Cardiac fibroblast (primary cell): ENCODE measurements at places on chromosomes 3 and 15.

DNA sequence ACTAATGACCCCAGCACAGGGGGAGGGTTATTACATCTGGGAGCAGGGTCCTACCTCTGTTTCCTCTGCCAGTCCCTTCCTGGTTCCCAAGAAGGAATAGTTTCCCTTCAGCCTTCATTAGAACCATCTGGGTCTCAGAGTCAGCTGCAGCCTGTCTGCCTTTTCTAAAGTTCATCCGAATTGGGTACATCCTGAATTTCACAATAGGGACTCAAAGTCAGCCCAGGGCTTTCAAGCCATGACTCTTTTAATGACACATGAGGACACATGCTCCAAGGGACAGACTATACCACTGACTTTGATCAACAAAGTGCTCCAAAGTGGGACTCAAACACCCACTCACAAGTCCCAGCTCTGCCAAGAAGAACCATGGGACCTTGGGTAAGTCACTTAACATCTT is 12.7 kb upstream of the CRABP1 start:
- DNase-seq, result no peak

DNA sequence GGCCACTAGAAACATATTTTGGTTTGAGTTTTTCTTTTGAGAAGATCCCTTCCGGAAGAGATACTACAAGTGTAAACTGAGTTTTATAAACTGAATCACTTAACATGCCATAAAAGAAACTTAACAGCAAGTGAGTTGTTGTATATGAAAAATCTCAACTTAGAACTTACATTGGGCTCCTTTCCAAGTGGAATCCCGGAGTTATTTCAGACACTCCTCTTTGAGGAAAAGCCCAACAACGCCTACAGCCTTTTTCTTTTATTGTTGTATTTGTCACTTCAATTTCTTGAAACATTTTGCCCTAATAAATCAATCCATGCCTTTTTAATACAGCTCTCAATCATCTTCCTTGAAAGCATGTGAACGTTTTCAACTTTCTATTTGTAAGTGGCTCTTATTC is 137.3 kb downstream of the FEZF2 start:
- DNase-seq, result no peak

DNA sequence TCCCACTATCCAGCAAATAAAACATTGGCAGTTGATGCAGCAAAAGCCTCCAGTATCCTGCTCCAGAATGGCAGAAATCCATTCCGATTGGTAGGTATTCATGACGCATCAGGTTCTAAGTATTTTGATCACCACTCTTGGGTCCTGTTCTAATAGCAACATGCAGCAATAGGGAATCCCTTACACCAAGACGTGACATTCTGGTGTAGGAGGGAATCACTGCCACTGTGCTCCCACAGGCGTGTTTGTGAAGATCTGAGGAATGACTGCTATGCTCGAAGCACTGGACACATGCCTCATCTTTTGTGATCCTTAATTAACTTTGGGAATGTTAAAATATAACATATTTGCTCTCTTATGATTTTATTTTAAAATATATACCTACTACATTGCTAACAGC is 552.9 kb downstream of the MECOM start:
- DNase-seq, result no peak

GRCh38 chr3:100756441-100756840 is 47.1 kb downstream of the TFG start:
- no peak for DNase-seq

GRCh38 chr3:14199641-14200040 is 21.0 kb downstream of the LSM3 start:
- no peak for DNase-seq

DNA sequence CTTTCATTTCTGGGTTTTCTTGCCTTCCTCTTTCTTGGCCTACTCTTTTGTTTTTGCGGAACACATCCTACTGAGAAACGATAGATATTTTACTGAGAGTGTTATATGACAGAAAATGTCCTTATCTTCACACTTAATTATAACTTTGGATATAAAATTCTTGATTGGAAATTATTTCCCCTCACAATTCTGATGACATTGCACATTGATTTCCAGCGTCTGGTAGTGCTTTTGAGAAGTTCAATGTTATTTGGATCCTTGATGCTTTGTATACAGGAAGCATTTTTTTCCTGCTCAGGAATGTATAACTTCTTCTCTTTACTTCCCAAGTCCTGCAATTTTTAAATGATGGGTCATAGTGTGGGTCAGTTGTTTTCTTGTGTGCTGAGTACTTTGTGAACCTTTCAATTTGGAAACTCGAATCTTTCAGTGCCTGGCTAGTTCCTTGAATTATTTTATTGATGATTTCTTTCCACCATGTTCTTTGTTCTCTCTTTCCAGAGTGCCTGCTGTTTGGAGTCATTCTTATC is 183.9 kb downstream of the PDCD6IP start:
- DNase-seq, result no peak

- no peak for DNase-seq
Observed at GRCh38 chr3:48190911-48191310, 2.7 kb upstream of the CDC25A start.

- peak; percentile 40 for DNase-seq
Observed at GRCh38 chr15:66743703-66744536, 41.9 kb downstream of the SMAD6 start.

DNA sequence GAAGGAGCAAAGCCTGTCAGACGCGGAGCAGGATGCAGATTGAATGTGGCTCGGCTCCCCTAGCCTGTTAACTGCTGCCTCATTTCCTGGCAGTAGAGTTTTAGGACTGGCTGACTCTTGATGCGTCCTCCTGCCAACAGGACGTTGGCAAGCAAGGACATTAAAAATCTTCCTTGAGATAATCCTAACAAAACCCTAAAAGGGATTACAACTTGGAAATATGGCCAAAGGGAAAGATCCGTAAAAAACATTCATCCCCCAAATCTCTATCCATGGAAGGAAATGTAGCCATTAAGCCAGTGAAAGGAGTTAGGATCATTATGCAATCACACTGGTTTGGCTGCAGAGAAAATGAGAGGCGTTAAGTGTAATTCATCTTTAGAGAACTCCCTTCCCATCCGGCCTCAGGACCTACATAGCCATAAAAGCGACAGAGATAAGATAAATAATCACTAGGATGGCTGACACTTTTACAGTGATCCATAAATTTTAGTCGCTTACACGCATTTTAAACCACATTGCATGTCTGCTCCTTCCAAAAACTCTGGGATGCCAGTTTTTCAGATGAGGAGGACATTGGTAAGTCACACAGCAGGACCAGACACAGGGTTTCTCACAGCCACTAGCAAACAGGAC is 44.5 kb upstream of the C3orf80 start:
- DNase-seq, result peak; percentile 62

GRCh38 chr3:101193957-101194356 is 126.4 kb downstream of the IMPG2 start:
- peak; percentile 15 for DNase-seq

DNA sequence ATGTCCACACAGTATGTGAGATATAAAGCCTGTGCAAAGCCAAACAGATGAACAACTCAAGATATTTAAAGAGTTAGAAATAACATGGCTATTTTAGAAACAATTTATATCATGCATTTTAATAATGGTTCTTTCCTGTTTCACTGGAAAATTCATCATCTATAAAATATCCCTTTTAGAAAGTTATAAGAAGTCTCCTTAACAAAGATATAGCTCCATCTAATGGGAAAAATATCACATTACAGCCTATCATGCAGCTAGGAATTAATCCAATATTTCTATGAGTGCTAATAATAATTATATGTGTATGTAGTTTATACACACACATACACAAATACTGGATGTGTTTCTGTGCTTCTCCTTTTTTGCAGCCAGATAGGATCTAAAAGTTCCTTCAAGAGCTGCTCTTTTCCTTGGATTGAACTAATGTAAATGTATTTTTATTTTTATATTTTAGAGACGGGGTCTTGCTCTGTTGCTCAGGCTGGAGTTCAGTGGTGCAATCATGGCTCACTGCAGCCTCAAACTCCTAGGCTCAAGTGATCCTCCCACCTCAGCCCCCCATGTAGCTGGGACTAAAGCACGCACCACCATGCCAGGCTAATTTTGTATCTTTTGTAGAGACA is 21.6 kb downstream of the RPL22L1 start:
- peak; percentile 54 for DNase-seq

- peak; percentile 15 for DNase-seq
Observed at GRCh38 chr3:134517791-134518190, 31.9 kb downstream of the CEP63 start.

DNA sequence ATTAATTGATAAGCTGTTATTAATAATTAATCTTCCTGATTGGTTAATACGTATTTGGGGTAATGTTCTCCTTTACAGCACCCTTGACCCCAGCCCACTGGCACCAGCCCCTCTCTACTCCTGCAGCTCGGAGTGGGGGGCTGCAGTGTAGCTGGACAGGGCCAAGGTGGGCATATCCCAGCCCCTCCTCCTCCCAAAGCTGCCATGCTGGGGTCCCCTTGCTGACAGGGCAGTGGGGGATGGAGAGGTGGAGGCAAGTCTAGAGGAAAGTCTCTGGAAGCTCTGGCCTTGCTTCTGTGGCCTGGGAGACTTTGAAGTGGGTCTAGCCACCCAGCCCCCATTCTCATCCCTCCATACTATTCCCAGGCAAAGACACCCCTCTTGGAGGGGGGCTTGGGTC is 35.8 kb downstream of the HCN4 start:
- DNase-seq, result no peak

- DNase-seq, result peak; percentile 7
Observed at GRCh38 chr3:18425641-18426257, 610 bp upstream of the SATB1 start.

DNA sequence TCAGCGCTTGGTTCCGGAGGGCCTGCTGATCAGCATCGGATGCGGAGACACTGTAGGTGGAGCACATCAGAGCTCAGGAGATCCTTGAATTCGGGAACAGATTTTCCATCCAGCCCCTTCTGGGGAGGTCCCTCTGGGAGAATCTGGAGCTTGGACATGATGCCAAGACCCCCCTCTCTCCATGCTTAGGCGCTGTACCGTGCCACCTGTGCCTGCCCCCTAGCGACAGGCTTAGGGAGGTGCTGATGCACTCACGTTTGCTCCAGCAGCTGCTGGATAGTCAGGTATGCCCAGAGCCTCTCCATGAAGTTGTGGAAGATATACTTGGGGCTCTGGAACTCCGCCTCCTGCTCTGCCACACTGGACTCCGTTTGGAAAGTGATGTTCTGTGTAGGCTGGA is 9.7 kb downstream of the ITIH4 start:
- DNase-seq, result no peak

DNA sequence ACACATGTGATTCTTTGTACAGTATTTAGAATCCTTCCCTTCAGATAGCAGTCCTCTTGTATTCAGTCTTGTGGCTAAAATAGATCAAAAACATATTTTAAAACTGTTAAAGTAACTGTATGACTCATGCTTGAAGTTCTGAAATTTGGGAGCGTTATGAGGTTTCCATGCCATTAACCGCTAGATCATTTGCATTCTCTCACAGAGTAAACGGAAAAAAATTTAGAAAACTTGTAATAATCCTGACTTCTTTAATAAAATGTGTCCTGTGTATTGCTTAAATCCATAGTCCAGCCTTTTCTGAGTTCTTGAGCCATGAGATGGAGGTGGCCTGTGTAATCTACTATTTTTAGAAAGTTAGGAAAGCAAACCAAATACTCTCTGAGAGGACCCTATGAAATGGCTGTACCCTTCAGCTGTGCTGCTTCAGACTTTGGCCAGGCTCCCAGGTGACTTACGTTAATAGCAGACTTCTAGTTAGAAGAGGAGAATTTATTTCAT is 33.8 kb downstream of the MBNL1 start:
- peak; percentile 92 for DNase-seq

GRCh38 chr3:41148478-41148877 is 50.8 kb upstream of the CTNNB1 start:
- no peak for DNase-seq
